ENCODE measurements at places on chromosomes 3 and 15.

DNA sequence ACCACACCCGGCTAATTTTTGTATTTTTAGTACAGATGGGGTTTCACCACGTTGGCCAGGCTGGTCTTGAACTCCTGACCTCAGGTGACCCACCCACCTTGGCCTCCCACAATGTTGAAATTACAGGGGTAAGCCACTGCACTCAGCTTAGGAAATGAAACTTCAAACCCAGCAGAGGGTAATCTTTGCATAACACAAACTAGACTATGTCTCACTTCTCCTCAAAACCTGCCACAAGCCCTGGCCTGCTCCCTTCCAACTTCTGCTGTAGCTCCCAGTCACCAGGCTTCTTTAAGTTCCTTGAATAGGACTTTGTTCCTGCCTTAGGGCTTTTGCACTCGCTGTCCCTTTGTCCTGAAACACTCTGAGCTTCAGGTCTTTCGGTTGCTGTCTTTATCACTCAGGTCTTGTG, 39.2 kb upstream of the SEMA4B start:
- DNase-seq = no peak

- no peak for DNase-seq
Measured at GRCh38 chr15:70583006-70583405, 180.4 kb downstream of the UACA start.

GRCh38 chr3:133157716-133158115, 119.5 kb downstream of the TMEM108 start:
- no peak for DNase-seq

DNA sequence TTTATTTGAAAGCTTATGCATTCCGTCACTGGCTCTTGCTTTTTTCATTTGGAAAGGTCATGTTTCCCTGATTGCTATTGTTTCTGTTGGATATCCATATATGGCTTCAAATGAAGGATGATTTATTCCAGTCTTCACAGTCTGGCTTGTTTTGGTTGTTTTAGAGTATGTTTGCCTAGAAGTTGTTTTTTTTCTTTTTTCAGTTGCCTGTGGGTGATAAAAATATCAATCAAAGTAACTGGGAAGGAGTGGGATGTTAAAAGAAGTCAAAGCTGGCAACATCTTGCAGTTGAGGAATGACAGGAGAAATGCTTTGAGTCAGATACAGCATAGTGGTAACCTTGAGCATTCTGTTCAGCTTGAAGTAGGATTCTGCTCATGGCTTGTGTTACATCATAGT, 610.5 kb downstream of the PLOD2 start:
- no peak for DNase-seq

DNA sequence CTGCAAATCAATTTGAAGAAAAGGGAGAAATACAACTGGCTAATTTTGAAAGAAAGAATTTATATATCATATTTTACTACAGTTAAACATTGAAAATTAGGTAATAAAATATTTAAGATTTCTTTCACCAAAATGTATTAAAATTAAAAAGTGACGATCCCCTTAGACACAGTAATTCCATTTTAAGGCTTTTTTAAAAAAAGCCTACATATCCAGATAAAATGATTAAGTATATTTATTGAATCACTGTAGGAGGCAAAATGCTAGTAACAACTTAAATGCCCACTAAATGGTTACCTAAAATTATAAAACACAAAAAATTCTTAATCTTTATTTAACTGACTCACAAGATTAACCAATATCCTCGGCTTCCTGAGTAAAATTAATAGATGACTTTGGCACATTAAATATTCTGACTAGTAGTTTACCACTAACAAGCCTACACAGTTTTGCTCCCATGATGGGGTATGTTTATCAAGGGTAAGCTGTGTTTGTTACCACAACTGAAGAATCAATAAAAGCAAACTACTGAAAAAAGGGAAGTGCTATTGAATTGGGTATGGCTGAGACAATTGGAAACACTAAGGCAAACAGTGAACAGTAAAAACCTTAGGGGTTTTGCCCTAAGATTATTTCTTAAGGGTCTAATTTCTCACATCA, 28.4 kb downstream of the ANKRD28 start:
- DNase-seq = no peak

DNA sequence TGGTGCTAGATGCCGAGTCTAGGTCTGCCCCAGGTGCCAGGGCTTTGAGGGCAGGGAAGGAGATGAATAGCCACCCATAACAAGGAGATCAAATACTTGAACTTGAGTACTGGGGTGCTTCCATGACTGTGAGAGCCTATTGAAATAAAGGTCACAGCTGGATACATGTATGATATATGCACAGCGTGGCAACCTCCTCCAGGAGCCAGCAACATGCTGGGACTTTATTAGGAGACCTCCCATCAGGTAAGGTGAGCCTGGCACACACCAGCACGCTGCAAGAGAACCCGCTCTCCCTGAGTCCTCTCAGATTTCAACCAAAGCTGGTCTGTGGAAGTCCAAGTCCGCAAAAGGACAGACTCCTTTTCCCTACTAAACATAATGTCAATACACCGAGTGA, 10.5 kb upstream of the HES1 start:
- no peak for DNase-seq

DNA sequence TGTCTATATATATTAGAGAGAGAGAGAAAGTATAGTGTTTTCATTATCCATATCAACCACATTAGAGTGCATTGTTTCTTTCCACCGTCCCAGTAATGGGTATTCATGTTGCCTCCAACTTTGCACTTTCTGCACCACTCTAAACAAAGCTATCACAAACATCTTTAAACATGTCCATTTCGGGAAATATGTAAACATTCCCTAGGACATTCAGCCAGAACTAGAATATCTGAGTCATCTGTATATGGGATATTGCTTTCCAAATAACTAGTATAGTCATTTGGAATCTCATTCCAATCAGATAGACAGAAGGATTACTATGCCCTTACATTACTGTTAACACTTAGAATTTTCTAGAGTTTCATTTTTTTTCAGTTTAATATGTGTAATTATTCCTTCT, 914.9 kb upstream of the EPHA6 start:
- no peak for DNase-seq

DNA sequence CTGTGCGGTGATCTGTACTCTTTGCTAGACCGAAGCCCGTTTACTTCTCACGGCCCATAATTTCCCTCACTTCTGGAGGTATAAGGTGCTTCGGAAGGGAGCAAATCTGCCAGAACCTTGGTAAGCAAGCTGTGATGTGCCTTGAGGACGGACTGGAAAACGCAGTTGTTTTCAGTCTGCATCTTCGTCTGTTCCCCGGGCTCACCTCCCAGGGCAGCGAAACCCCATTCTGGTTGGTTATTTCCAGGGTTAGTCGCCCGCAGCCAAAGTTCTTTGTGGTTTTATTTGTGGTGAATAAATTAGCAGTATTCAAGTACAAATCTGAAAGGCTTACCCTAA, 401 bp downstream of the RAMAC start:
- no peak for DNase-seq

DNA sequence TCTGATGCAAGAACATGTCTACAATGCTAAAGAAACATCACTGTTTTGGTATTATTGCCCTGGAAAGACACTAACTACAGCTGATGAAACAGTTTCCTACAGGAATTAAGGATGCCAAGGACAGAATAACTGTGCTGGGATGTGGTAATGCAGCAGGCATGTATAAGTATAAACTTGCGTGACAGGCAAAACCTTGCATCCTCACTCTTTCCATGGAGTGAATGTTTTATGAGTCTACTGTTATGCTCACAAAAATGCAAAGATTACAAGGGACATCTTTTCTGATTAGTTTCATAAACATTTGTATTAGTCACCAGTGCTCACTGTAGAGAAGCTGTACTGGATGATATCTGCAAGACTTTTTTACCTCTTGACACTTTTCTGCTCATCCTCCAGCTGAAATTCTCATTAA, 143.6 kb downstream of the NAALADL2 start:
- no peak for DNase-seq

DNA sequence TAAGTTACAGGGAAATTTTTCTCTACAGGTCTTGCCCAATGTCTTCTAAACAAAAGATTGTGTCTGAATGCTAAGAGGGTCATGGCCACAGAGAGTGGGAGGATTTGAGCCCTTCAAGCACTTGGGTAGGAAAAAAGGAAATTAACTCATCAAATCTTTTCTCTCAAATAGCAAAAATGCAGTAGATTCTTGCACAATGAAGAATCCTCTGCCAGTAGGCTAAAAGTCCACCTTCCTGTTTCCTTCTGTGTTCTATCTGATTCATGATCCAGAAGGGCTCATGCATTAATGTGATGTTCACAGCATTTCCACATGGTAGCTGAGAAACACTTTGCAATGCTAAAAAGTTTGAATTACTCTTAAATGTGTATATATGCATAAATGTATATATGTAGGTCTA, 177.1 kb downstream of the CD47 start:
- DNase-seq = no peak

Data from stimulated activated CD8-positive, alpha-beta memory T cell treated with anti-CD3 and anti-CD28 coated beads, Interleukin-7, amount 100 ng/mL, for 48 hours (primary cell).